ENCODE measurements at places on chromosomes 11 and 22.

- DNase-seq = peak; percentile 39
Observed at GRCh38 chr11:119764108-119764868, 35.3 kb upstream of the NECTIN1 start.

- DNase-seq = no peak
Observed at GRCh38 chr11:92380882-92381281, 156.3 kb downstream of the FAT3 start.

DNA sequence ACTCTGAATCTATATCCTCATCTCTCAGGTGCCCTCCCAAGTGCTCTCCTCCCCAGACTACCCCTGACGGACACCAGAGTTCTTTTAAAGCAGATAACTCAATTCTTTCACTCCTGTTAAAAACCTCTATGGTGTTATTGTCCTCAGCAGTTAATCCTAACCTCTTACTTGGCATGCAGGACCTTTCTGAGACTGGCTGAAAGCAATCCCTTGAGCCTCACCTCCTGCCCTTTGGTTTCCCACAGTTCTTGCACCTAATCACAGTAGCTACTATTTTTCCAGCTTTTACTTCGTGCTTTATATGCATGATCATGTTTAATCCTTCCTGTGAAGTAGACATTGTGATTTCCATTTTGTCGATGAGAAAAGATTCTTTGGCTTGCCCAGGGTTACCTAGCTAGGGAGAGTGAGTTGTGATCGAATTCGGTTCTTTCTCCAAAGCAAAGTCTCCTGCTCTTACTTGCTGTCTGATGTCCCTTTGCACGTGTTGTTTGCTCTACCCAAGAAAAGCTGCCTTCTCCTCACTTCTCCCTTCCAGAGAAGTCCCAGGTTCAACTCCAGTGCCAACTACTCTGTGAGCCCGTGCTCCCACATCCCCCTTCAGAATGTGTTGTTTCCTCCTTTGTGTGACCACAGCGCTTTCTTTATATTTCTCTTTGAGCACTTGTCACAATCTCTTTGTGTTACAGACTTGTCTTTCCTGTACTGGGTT is 2.1 kb downstream of the UBE2L3 start:
- DNase-seq = no peak

- no peak for DNase-seq
Observed at GRCh38 chr11:113805640-113806039, 26.0 kb downstream of the CLDN25 start.

- DNase-seq = no peak
Observed at GRCh38 chr11:46519351-46519750, 74.5 kb downstream of the AMBRA1 start.

DNA sequence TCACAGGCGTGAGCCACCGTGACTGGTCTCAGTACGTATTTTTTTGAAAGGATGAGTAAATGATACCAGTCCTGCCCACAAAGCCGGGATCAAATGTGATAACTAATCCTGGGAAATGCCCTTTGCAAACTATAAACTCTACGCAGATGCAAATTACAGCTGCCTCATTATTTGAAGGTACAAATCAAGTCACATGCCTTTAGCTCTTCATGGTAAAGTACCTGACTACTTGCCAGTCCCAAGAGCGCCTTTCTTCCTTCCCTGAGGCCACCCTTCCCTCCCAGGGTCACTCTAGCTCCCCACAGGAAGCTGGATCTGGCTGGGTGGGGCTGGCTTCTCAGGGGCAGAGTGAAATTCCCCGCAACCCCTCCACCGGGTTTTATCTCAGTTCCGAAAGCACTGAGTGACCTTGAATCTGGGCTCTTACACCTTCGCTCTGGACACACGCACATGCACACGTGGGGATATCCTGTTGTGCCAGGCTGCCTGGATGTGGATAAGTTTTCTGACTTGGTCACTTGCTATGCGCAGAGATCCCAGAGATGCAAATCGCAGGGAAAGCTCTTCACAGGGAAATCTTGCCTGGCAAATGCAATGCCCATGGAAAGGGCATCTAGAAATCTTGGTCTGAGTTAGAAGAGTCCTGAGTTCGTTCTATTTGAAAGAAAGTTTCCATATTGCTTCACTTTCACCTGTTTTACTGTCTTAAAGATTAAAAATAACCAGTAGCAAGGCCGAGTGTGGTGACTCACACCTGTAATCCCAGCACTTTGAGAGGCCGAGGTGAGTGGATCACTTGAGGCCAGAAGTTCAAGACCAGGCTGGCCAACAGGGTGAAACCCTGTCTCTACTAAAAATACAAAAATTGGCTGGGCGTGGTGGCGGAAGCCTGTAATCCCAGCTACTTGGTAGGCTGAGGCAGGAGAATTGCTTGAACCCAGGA is 8.5 kb downstream of the A4GALT start:
- DNase-seq = no peak

DNA sequence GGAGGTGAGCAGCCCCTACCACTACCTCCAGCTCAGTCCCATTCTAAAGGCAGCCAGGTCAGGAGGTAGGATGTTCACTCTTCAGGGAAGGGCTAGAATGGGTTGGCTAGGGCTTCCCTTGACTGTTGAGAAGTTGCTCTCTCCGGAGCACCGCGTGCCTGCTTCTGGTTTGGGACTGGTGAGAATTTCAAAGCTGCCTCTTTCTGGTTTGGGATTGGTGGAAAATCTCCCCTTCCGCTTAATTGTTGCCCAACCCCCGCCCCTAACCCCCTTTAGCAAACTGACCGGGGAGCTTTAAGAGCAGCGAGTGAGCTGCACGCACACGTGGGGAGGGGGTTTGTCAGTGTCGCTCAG is 686 bp downstream of the USP2 start:
- DNase-seq = no peak

GRCh38 chr11:61682093-61682732 is 2.0 kb downstream of the DAGLA start:
- peak; percentile 70 for DNase-seq

DNA sequence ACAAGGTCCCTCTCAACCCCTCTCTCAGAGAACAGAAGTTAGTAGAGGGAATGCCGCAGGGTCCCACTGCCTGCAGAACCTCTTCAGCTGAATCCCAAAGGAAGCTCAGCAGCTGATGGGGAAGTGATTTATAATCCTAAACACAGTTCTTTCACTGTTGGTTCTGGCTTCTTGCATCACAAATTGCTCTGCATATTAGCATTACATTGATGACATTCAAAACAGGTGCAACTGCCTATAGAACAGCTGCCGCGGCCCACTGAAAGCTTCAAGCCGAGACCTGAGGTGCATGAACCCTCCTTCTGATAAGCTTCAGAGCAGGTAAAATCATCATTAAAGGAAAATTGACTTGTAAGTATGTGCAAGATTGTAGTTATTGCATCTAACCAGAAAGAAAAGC is 75.2 kb upstream of the KIRREL3 start:
- no peak for DNase-seq

GRCh38 chr11:2511421-2512369 is 66.9 kb downstream of the KCNQ1 start:
- peak; percentile 26 for DNase-seq

GRCh38 chr11:2690596-2691354 is 9.0 kb downstream of the KCNQ1OT1 start:
- peak; percentile 29 for DNase-seq

- DNase-seq = no peak
Observed at GRCh38 chr22:33409079-33409478, 350.9 kb upstream of the SYN3 start.

- peak; percentile 70 for DNase-seq
Observed at GRCh38 chr11:2860636-2861035, 24.9 kb downstream of the CDKN1C start.

GRCh38 chr11:92510591-92510990 is 286.0 kb downstream of the FAT3 start:
- no peak for DNase-seq

DNA sequence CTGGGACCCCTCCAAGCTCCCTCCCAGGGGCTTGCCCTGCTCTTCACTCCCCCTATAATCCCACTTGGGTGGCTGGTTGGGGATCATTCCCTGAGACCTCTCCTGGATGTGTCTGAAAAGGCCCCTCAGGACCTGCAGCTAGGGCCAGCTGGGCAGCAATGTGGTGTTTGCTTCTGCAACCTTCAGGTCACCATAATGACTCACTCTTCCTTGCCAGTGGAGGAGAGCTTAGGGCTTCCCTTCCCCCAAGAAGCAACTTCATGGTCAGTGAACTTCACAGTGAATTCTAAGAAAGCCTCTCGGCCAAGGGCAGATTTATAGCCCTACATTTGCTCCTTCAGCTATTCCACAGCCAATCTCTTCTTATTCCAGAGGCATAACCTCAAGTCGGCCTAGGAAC is 45.1 kb upstream of the TSPAN18 start:
- no peak for DNase-seq

- DNase-seq = peak; percentile 94
Observed at GRCh38 chr11:65134952-65135632, 773 bp upstream of the SYVN1 start.

- no peak for DNase-seq
Observed at GRCh38 chr11:36500315-36500721, 9.8 kb downstream of the TRAF6 start.

- no peak for DNase-seq
Observed at GRCh38 chr11:37710031-37710430, 1112.0 kb upstream of the RAG2 start.

- peak; percentile 40 for DNase-seq
Observed at GRCh38 chr22:38921120-38921519, 36.3 kb upstream of the APOBEC3A start.

DNA sequence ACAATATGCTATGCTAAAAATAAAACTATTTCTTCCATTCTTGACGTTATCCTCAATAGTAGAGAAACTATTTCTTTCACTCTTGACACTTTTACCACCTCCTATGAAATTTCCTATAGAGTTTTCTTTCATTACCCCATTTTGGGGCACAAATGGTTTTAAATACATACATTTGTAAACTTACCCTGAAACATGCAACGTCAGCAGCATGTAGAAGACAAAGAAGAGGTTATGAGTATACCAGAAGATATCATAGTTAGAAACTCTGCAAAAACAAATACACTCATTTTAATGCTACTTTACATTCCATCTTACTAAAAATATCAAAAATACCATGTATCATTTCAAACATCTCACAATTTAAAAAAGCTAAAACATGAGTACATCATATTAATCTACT is 69.5 kb downstream of the NOX4 start:
- DNase-seq = no peak

DNA sequence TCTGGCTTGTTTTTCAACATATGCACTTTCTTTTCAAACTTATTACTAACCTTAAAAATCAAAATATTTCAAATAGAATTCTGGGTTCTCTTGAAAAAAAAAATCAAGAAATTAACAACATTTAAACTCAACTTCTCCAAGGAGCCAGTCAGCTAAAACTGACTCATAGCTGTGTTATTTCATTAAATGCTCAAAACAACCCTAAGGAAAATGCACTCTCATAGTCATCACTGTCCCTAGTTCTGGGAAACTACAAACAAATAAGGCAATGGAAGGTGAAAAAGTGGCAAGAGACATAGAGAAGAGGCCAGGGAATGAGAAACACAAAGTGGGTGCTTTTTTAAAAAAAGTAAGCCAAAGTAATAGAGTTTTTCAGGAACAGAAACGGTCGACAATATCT is 4.1 kb upstream of the ARHGAP20 start:
- DNase-seq = no peak

DNA sequence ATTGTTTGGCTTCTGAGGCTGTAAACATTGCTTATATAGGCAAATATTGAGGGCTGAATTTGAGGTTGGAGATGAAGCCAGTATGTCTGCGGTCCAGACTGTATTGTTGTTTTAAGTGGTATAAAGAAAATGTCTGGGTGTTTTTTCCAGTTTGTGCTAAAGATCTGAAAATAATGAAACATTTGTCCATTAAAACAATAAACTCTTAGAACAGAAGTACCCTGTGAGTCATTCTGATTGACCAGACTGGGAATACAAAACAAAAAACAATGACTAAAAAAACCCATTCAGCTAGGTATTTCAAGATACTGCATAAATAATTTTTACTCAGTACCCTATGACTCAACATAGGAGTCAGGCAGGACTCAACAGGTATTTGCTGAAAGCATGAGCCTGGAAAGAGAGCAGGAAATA is 20.4 kb downstream of the ALKBH8 start:
- DNase-seq = no peak

DNA sequence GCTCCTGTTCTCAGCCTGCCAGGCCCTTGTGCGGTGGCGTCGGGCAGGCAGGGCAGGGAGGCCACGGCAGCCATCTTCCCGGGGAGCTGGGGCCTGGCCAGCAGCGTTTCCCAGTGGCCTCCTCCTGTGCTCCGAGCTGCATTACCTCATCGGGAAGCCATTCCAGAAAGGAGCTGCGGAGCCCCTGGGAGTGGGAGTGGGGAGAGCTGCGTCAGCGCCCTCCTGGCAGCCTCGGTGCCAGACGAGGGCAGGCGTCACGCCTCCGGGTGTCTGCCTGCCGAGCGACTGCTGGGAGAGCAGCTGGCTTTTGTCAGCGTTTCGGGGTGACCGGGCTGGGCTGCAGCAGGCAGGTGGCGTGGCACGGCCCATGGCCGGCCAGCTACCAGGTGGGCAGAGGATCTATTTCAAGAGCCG is 30.9 kb upstream of the WNT7B start:
- no peak for DNase-seq

DNA sequence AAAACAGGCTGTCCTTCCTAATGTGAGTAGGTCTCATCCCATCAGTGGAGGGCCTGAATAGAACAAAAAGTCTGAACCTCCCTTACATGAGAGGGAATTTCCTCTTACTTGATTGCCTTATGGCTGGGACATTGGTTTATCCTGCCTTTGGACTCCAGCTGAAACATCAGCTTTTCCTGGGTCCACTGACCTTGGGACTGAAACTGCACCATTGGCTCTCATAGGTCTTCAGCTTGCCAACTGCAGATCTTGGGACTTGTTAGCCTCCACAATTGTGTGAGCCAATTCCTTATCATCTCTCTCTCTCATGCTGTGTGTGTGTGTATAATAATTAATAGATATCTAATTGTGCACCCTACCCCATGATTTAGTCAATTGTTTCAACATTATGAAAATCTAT is 375.3 kb upstream of the DDI1 start:
- DNase-seq = no peak

DNA sequence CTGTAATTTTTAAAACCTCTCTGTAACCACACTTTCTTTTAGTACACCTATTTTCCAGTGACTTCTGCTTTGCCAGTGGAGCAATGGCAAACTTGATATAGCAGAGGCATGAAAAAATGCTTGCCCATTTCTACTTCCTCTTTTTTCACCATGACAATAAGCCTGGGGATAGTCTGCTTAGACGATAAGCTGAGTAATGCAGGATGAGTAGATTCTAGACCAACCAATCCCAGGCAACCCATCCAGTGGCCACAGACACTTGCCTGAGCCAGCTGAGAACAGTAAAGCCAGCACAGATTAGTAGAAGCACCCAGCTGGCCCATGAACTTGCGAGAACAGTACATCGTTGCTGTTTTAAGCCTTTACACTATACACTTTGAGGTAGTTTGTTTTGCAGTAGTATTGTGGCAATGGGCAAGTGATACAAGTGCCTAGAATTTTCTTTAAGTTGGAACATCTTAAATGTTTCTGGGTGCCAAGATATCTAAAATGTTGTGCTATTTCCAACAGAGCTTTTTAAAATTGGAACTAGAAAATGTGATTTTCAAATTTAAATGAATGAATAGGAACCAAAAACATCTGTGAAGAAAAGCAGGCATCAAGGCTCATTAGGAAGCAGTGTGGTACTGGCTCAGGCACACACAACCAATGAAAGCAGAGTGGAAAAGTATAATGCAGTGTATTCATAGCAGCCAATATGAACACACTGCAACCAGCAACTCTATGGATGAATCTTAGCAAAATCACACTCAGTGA is 37.7 kb downstream of the DDI1 start:
- no peak for DNase-seq

Data from Caco-2 (cell line).